ENCODE measurements at places on chromosomes 7 and 10.

DNA sequence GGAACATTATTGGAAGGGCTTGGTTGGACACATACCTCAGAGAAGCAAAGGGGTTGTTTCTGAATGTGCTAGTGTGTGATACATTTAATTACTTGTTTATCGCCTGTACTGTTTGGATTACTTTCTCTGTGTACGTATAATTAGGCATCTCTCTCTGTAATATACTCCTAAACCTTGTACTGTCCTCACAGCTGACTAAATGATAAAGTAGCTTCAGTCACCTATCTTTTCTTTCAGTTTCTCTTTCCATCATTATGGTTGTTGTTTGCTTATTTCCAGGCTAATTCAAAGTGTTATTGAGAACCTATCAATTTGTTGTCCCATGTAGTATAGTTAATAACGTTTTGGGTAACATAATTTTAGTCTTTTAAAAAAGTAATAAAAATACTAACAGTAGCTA, 34.0 kb downstream of the MXI1 start:
- no peak for DNase-seq

GRCh38 chr7:156640949-156641485, 443 bp downstream of the RNF32 start:
- no peak for DNase-seq

DNA sequence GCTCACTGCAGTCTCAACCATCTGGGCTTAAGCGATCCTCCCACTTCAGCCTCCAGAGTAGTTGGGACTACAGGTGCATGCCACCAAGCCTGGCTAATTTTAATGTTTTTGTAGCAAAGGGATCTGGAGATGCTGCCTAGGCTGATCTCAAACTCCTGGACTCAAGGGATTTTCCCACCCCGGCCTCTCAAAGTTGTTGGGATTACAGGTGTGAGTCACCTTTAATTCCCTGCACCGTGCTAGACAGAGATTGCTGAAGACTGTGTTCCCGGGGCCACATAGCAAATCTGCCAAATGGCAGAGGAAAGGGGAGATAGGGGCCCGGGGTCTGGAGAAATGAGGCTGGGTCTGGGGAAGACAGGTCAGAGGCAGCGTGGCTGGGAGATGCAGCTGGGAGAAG, 20.6 kb upstream of the PSMG3 start:
- DNase-seq, result no peak

- DNase-seq, result no peak
Observed at GRCh38 chr10:79401015-79401921, 44.2 kb downstream of the ZCCHC24 start.

DNA sequence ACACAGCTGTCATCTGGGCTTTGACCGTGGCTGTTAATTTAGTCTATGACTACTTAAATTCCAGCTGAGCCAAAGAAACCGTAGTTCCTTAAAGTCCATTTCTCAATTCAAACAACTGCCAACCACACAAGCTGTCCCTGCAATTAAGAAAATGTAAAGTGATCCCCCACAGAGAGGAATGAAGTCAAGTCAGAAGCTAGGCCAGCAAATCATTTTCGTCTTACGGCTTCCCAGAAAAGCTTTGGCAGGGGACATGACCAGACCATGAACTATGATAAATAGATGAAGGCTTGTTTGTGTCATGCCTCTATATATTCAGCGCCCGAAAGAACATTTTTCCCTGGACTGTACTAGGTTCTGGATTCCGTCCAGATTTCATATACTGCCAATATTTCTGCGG, 54.6 kb downstream of the HACD1 start:
- DNase-seq, result peak; percentile 90

GRCh38 chr10:131625041-131625440, 275.8 kb upstream of the PPP2R2D start:
- DNase-seq, result no peak

- no peak for DNase-seq
Observed at GRCh38 chr10:104750291-104750690, 109.2 kb downstream of the SORCS3 start.

DNA sequence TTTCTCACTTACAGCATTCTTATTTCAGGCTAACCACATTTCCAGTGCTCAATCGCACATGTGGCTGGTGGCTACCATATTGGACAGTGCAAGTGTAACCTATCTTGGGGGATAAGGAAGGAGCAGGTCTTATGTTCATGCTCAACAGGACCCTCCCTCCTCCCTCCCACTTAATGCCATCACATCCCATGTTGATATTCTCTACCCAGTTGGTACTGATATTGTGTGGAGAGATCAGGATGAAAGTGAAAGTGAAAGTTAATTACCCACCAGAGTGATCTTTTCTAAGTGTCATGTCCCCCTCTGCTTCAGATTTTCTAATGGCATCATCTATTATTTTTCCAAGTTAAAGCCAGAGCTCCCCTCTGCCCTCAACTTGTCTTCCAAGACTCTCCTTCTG, 91.6 kb downstream of the BMPER start:
- no peak for DNase-seq

GRCh38 chr7:94547126-94547525, 37.5 kb downstream of the CASD1 start:
- no peak for DNase-seq

- DNase-seq, result no peak
Observed at GRCh38 chr7:54546081-54546985, 4.2 kb downstream of the VSTM2A start.

DNA sequence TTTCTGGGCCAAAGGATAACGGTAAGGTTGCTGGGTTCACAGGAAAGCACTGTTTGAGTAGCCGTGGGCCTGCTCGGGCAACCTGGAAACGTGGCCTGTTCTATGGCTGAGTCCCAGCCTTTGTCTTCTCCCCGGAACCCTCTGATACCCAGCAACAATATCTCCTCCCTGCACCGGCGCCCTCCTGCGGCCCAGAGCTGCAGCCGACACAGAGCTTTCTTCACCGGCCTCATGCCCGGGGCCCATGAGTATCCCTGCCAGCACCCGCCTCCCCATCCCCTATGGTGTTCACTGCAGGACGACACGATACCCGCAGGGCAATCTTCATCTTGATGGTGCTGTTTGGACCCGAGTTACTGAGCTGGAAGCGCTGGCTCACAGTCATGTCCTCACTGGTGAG, 38.6 kb upstream of the NCAPG2 start:
- DNase-seq, result no peak

DNA sequence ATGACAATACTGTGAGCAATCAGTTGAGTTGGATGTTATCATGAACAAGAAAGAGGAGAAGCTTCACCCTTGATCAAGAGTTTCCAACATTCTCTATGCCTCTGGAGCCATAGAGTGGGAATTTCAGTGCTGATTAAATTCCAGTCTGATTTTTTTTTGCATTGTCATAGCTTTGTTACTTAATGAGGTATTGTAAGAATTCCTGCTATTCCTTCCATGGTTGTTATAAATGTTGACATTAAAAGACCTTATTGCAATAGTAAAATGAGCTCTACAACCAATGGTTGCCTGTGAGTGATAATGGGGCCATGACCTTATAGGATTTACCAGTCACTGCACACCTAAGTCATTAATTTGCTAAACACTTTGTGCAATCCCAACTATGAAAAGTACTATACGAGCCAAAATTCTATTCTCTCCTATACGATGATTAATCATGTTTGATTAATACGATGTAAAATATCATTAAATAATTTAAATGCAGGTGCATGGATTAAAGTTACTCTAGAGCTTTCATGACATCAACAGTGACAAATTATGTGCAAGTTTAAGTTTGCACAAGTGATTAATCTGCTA, 353.2 kb upstream of the KLF6 start:
- DNase-seq, result no peak

DNA sequence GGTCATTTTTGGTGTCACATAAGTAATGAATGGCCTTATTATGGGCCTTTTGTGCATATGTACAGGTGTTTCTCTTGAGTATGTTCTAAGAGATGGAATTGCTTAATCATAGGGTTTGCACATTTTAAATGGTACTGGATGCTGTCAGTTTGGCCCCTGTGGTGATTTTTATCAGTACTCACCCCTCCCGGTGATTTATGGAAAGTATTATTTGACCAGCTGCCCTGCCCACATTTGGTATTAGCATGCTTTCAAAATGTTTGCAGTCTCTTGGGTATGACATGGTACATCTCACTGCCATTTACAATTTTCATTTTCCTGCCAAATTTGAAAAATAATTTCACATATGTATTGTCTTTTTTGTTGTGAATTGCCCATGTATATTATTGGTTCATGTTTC, 427.7 kb downstream of the LRMDA start:
- no peak for DNase-seq

GRCh38 chr7:84231157-84231556, 36.6 kb upstream of the SEMA3A start:
- DNase-seq, result no peak

DNA sequence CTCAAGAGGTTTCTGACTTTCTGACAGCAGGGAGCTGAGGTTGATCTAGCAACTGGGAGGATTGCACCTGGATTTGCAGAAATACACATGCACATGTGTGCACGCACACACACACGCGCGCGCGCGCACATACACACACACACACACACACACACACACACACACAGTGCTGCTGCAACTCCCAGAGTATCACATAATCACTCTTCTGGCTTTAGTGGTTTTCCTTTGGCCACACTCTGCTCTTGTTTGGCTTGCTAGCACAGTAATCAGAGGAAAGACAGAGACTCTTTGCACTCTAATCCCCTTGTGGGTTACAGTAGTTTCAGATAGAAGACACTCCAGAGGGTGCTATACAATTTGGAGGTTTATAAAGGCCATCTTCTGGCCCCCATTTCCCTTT, 705.0 kb downstream of the AUTS2 start:
- DNase-seq, result no peak

DNA sequence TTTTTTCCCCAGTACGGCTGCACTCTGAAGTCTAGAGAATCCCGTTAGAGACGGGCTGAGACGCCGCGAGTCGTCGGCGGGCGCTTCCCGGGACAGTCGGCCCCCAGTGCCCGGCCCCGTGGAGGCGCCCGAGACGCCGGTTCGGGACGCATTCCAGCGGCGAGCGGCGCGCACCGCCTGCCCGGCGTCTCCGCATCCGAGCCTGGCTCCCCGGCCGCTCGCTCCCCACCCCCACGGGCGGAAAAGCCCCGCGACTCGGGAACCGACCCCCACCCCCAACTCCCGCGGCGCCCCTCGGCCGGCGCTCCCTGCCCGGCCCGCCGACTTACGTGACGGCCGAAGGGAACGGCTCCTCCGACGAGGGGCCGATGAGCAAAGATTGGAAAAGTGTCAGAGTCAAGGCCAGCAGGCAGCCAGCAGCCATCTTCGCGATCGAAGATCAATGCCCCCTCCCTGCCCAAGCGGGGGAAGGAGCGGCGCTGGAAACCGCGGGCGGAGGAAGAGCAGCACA, 486 bp downstream of the CACNA2D1 start:
- DNase-seq, result peak; percentile 49

DNA sequence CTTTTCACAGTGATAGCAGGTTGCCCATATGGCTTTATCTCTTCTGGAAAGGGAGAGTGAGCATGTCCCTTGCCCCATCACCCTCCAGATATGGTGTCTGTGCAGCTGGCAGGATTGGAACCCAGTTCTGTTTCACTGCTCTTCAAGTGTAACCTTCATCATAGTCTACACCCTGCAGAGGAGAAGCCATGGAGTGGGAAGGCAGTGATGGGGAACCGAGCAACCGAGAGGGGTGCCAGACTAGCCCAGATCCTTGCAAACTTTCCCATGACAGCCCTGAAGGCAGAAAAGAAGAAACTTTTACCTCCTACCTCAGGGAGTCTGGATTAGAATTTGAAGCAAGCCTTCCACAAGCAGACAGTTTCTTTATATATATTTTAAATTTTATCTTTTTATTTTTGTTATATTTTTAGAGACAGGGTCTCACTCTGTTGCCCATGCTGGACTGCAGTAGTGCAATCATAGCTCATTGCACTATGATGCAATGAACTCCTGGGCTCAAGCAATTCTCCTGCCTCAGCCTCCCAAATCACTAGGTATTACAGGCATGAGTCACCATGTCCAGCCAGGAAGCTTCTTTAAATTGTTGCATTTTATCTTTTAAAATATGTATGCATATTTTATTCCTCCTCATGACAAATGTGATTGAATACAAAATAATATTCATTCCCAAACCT, 133.3 kb downstream of the KCNMA1 start:
- no peak for DNase-seq

DNA sequence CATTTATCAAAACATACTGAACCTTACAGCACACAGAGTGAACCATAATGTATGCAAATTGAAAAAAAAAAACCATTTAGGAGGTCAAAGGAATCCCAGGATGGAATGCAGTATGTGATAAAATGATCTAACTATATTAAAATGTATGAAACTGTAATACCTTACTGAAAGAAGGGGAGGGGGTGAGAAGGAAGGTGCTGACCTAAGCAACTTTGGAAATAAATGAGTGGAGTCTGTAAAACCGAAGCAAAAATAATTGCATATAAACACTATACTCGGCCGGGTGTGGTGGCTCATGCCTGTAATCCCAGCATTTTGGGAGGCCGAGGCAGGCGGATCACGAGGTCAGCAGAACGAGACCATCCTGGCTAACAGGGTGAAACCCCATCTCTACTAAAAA, 69.4 kb downstream of the XPNPEP1 start:
- DNase-seq, result no peak

- no peak for DNase-seq
Observed at GRCh38 chr10:129745186-129745750, 218.8 kb downstream of the EBF3 start.

- no peak for DNase-seq
Observed at GRCh38 chr7:2233926-2234325, 1.2 kb upstream of the MAD1L1 start.

DNA sequence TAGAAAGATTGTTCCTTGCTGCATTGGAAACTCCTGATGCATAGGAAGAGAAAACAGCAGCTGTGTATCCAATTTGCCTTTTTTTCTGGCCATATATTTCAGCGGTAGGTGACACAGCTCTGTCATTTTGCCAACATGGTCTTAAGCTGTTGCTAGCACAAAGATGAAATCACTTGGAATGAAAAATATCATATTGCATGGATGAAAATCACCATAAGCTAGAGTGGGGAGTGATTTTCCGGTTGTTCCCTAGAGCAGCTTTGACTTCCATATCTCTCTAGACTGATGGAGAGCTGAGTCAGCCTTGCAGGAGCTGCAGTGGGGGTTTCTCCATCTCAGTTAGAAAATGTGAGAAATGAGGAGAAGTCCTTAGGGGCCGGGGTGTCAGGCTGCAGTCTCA, 38.3 kb upstream of the BTBD16 start:
- DNase-seq, result peak; percentile 13

DNA sequence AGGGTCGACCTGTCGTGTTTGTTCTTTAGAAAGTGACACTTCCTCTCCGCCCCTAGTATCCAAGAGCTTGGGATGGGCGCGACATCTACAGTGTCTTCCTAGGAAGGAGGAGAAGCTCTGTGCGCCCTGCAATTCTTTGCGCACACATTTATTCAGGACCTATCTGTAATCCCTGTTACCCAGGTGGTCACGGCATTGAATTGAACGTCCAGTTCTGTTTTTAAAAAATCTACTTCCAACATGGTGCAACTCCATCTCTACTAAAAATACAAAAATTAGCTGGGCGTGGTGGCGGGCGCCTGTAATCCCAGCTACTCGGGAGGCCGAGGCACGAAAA, 606 bp upstream of the LAMB1 start:
- no peak for DNase-seq
